ENCODE measurements at places on chromosomes 4 and X.
A peak's percentile ranks its signal among the peaks of the same experiment; 100 is the strongest.

GRCh38 chr4:8029689-8030088 lies 90.0 kb upstream of the AFAP1 start:
- no peak for DNase-seq

DNA sequence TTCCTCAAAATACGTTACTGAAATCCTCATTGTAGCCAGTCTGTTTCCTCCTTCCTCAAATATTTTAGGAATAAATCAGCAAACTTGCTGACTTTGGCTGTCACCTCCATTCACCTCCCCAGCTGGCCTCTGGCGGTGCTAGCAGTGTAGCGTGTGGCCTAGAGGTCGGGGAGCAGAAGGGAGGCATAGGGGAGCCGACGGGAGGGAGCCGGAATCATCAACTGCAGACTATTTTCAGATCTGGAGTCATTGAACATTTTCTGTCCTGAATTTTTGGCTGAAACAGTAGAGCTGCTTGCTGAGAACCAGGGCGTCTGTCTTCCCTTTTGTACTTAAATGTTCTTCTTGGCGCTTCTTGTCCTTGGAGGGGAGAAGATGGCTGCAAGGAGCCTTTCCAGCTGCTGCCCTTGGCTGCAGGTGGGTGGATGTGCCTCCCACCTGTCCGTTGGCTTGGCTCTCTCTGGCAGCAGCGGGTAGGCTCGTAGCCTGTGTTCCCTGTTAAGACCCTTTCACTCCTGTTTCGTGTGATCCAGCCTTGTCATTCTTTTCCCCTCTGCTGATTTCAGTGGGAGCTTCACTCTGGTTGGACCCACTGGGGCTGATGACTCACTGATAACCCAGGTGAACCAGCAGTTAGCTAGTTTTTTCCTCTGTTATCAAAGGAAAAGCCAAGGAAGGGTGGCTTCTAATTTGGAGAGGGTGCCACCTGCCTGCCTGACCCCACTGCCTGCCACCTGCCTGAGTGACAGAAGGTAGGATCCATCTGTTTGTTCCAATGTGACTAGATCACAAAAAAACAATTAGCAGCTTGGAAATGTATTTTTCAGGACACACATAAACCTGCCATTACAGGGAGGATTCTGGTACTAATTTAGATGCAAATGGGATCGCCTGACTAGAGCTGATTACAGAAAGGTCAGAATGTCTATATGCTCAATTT lies 135.9 kb downstream of the GATB start:
- DNase-seq = no peak

- no peak for DNase-seq
Observed at GRCh38 chr4:138632856-138633579, 382.6 kb upstream of the NOCT start.

- no peak for DNase-seq
Observed at GRCh38 chr4:147430111-147430510, 50.8 kb upstream of the EDNRA start.

GRCh38 chr4:62159876-62160275 lies 959.8 kb downstream of the ADGRL3 start:
- no peak for DNase-seq

- DNase-seq = peak; percentile 76
Observed at GRCh38 chr4:145179281-145179860, 1.0 kb downstream of the OTUD4 start.

GRCh38 chr4:113302051-113302450 lies 252.6 kb downstream of the ANK2 start:
- no peak for DNase-seq

- DNase-seq = no peak
Observed at GRCh38 chrX:55767100-55767499, 49.6 kb downstream of the RRAGB start.

GRCh38 chr4:80876810-80877209 lies 153.7 kb upstream of the BMP3 start:
- no peak for DNase-seq

DNA sequence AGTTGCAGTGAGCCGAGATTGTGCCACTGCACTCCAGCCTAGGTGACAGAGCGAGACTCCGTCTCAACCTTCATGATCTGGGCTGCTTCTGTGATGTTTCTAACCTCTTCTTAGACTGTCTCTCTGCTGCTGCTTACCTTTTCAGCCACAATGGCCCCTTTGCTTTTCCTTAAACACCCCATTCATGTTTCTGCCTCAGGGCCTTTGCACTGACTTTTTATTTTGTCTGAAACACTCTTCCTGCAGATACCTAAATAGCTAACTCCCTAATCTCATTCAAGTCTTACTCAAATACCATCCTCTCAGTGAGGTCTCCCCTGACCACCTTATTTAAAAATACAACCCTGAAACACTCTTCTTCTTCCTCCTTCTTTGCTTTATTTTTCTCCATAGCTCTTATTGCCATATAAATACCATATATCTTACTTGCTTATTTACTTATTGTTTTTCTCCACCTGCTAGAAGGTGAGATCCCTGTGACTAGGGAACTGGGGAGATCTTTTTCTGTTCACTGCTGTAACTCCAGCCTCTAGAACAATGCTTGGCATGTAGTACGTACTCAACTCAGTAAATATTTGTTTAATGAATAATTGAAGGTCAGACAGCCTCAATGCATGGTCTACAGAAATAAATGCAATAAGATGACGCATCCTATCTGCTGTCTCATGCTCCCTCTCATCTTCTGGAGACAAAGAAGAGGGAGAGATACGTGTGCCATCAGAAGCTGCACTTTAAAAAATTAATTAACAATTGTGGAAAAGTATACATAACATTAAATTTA lies 43.8 kb upstream of the SETD7 start:
- no peak for DNase-seq

GRCh38 chrX:117840645-117841044 lies 276.0 kb downstream of the KLHL13 start:
- no peak for DNase-seq

GRCh38 chr4:112060212-112060611 lies 85.0 kb upstream of the FAM241A start:
- no peak for DNase-seq

- no peak for DNase-seq
Observed at GRCh38 chr4:108099838-108100237, 68.9 kb downstream of the LEF1 start.

DNA sequence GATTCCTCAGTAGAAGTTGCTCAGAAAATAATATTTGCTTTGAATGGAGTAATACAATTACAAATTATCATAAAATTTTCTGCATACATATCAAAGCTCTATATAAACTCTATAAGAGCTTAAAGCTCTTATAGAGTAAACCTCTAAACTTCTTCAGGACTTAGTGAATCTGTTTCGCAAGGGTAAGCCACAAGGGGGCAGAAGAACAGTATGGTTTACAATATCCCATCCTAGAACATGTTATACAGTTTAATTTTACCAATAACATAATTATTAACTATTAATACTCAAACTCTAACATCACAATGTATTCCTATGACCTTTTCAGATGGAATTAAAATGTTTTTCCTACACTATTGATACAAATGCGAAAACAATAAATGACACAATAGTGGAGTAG lies 33.8 kb upstream of the SPANXN1 start:
- no peak for DNase-seq

DNA sequence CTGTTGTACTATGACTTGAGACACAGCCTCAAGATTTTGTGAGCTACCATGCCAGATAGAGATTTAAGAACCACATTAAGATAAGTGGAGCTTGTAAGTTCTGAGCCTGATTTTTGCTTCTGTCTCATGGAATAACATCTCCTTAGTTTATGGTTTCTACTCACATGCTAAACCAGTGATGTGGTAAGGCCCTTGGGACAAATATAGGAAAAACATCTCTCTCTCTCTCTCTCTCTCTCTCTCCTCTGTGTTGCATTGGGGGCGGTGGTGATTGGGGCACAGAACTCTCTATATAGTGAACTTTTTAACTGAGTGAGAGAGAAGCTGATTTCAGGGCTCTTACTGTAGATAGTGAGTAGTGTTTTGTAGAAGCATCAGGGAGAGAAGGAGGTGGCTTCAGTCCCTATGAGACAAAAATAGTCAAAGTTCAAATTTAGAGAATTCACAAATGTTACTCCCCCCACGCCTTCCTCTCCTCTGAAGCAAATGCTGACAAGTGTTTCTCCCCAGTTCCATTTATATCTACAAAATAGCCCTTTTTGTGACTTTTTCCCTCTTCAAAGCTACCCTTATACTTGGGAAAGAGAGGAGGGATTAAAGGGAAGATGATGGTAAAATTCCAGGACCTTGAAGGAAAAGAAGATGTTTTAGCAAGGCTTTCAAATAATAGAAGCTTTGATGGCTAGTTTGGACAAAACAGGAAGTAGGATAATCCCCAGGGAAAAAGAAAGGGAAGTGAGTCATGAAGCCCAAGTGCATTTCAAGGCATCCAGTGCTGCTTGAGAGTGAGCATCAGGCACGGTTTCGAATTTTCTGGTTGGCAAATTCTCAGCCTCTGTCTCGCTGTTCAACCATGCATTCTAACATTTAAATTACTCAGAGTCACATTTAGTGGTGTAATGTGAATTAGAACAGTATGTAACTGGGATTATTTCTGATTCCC lies 134.3 kb upstream of the AP1S2 start:
- no peak for DNase-seq

DNA sequence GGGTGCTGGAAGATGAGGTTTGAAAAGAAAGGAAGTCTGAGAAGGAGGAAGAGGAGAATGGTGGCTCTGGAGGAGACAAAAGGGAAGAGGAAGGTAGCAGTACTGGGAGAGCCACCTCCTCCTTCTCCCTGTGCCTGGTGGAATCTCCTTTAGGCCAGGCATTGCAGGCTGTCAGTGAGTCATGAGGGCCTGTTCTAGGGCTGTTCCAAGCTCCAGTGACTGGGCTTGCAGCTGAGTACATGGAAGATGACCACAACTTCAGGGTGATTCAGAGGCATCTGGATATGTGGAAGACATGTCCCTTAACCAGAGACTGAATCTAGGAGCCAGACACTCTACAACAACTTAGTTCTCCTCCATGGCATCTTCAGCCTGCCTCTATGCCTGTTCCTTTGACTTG lies 107.8 kb downstream of the EFNB1 start:
- DNase-seq = no peak

GRCh38 chrX:109878236-109878635 lies 124.7 kb upstream of the TMEM164 start:
- no peak for DNase-seq

- DNase-seq = no peak
Observed at GRCh38 chr4:108118505-108118904, 50.2 kb downstream of the LEF1 start.
